Stimulated activated CD8-positive, alpha-beta memory T cell treated with anti-CD3 and anti-CD28 coated beads, Interleukin-7, amount 100 ng/mL, for 4 hours (primary cell): ENCODE measurements at places on chromosomes 4 and X.

DNA sequence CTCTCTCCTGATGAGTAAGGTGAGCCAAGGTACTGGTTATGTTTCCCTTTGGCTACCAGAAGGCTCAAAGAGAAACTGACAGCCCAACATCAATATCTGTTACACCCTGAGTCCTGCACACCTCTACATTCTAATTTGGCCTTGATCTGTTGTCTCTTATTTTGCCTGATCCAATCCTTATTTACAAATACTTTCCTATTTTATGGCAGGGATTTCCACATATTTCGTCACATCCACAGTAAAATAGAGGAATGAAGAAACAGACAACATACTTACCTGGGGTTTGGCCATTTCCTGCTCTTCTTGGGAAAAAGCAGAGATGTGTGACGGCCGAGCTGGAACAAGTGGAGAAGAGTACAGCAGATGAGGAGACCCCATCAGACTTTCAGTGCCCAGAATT lies 1.5 kb downstream of the ZNF182 start:
- no peak for DNase-seq

DNA sequence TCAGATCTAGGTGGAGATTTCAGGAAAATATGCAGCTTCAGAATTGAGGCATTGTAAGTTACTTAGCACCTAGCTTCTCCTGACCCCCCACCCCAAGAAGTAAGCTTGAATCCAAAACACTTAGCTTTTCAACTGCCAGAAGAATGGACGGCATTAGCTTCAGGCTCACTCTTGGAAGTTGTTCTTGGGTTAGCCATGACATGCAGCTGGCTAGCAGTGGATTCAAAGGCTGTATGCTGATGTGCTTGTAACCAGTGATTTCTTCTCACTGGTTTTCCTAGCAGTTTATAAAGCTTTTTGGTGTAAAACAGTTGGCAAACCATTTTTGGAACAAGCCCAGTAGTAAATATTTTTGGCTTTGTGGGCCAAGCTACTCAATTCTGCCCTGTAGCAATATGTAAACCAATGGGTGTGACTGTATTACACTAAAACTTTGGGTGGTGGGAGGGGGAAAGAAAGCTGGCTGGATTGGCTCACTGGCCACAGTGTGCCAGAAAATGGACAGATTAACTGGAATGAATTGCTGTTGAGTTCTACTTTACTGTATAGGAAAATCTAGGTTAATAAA lies 85.6 kb downstream of the SHROOM2 start:
- DNase-seq: no peak

- DNase-seq: no peak
Measured at GRCh38 chrX:106168107-106168506, at the start of gene PWWP3B. Gene PWWP3B (plus strand): TSS chrX:106168305. CDS start chrX:106205433, 37,128 bp downstream.

- no peak for DNase-seq
Measured at GRCh38 chr4:9933956-9934355, 87.3 kb downstream of the SLC2A9 start.

- peak; percentile 46 for DNase-seq
Measured at GRCh38 chr4:2261110-2261852, 628 bp downstream of the MXD4 start.

GRCh38 chrX:23504540-23504884 lies 162.8 kb upstream of the PRDX4 start:
- no peak for DNase-seq

GRCh38 chr4:28373601-28374000 lies 1513.0 kb downstream of the STIM2 start:
- no peak for DNase-seq

GRCh38 chr4:140140566-140140965 lies 13.4 kb downstream of the MAML3 start:
- no peak for DNase-seq

GRCh38 chr4:55613621-55614020 lies 21.6 kb upstream of the PDCL2 start:
- no peak for DNase-seq

- DNase-seq: no peak
Measured at GRCh38 chr4:152825336-152825735, 45.6 kb downstream of the ARFIP1 start.

- DNase-seq: no peak
Measured at GRCh38 chr4:115437739-115438138, 324.3 kb upstream of the NDST4 start.

DNA sequence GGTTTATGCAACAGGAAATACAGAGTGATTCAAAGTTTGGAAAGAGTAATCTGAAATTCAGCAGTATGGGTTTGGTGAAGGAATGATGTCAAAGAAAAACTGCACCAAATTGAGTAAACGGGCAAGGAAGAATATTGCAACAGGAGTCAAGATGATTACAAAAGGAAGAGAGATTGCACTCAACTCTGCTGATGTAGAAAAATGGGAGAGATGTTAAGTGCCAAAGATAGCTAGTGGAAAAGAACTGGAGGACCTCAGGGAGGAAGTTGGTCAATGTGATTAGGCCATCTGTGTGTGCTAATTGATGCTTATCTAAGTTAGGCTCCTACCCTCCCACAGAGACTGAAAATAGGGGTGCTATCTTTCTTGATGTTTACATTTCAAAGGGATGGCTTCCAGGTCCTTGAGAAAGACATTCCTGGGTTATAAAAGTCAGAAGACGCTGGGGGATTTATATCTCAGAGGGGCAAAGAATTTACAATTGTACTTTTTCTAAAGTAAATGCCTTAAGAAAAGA lies 167.4 kb upstream of the FAM47A start:
- DNase-seq: no peak

DNA sequence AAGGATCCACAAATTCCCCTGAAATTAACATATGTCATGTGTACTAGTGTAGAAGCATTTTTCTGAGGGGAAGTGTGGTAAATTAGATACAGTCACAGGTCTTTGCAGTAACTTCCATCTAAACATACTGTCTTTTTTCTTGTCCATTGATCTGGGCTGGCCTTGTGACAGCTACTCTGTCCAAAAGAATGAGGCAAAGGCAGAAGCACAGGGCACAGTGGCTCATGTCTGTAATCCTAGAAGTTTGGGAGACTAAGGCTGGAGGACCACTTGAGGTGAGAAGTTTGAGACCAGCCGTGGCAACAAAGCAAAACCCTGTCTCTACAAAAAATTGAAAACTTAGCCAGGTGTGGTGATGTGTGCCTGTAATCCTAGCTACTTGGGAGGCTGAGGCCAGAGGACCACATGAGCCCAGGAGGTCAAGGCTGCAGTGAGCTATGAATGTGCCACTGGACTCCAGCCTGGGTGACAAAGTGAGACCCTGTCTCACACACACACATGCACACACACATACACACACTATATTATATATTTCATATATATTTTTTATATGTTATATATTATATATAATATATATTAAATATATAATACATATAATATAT lies 47.6 kb downstream of the HAND2 start:
- no peak for DNase-seq

DNA sequence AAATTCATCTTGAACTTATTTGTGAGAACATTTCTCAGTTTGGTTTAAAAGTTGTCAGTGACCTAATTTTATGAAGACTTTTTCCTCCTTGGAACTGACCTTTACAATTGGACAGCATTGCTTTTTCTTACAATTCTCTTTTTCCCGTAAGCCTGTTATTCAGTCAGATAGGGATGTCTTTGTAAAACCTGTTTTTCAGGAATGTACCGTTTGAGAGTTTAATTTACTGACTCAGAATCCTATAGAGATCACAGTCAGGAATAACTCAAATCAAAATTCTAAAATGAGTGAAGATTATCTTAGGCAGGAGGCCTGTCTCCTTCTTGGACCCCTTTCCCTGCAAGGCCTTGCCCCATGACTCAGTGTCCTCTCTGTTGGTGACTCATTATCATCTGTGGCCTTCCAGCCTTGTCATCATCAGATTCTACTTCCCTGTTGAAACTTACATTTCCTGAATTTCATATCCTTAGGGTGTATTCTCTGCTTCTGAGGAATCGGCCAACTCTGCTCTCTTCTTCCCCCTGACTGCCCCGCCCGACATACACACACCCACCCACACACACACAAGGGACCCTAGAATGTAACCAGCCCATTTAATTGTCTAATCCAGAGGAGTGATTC lies 99.8 kb downstream of the ARHGAP10 start:
- no peak for DNase-seq

DNA sequence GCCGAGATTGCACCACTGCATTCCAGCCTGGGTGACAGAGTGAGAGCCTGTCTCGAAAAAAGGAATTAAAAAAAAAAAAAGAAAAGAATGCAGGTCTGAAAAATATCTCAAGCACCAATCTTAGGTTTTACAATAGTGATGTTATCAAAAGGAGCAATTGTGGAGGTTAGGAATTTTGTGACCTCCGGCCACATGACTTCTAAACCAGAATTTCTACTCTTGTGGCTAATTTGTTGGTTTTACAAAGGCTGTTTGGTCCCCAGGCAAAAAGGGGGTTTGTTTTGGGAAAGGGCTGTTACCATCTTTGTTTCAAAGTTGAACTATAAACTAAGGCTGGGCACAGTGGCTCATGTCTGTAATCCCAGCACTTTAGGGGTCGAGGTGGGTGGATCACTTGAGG lies 15.4 kb upstream of the ZNF41 start:
- no peak for DNase-seq

- no peak for DNase-seq
Measured at GRCh38 chr4:163111588-163111987, 55.1 kb downstream of the NAF1 start.

- DNase-seq: no peak
Measured at GRCh38 chrX:101357166-101357795, 8.7 kb upstream of the TIMM8A start.

DNA sequence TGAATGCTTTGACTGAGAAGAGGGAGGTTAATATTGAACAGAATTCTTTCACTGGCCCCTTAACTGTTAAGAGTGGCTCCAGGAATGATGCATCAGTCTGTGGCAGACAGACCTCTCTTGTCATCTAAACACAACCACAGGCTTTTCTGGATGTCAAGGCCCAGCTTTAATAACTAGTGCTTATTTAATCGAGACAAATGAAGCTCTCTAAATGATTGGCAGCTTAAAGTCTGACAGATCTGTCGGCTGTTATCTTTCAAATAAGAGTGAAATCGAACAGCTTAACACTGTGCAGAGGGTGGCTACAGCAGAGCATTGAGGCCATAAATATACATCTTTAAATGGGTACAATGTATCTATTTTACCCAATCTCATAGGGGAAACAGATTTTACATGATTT lies 500.8 kb upstream of the PABPC4L start:
- no peak for DNase-seq

DNA sequence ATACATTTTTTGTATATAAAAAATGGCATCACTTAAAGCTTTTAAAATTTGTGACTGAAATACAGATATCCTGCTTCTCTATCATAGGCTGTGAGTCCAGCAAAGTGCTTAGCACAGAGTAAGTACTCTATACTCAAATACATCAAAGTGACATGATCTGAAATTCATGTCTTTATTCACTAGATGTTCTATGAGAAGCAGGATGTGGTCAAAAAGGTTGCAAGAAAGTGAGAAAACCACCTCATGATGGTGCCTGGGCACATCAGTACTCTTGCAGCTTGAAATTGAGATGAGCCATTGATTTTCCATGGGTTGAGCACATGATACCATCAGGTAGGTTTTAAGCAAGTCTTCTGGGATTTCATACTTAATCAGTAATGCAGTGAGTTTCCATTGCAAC lies 20.4 kb upstream of the SFRP2 start:
- no peak for DNase-seq

- no peak for DNase-seq
Measured at GRCh38 chr4:26022346-26023202, 108.6 kb downstream of the SMIM20 start.

DNA sequence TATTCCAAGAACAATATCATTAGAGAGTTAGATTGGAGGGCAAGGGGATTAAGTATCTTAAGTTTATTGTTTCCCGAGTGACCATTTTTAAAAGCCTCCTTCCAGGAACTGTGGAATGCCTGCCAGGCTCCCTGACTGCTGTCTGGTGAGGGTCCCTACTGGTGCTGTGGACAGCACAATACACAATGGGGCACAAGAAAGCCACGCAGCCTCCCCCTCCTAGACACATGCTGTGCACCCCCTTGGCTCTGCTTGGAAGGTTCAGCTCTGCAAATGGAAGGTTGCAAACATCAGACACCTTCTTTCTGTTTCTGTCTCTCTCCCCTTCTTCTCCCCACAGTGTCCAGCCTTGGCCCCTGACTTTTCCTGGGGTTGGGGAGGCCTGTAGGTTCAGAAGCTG lies 153.2 kb downstream of the SHROOM3 start:
- no peak for DNase-seq

DNA sequence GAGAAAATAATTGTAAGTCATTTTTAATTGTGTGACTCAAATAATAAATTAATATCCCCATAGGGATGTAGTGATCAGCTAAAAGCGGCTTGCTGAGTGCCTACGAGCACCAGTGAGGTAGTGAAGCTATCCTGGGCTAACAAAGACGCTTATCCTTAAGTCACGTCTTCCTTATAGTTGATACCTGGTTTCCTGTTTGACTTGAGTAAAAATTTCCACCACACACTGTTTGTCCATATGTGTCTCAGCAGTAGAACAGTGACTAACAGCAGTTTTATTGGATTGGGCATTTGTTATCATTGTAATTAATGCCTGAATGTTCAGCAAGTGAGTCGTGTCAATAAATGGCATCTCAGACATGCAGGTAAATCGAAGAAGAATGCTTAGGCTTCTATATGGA lies 241.1 kb downstream of the GRXCR1 start:
- no peak for DNase-seq

GRCh38 chrX:7272346-7272745 lies 124.4 kb upstream of the PUDP start:
- DNase-seq: no peak

- DNase-seq: no peak
Measured at GRCh38 chrX:64150775-64151174, 54.7 kb downstream of the AMER1 start.

- peak; percentile 13 for DNase-seq
Measured at GRCh38 chr4:8414377-8414776, 26.1 kb downstream of the ACOX3 start.

DNA sequence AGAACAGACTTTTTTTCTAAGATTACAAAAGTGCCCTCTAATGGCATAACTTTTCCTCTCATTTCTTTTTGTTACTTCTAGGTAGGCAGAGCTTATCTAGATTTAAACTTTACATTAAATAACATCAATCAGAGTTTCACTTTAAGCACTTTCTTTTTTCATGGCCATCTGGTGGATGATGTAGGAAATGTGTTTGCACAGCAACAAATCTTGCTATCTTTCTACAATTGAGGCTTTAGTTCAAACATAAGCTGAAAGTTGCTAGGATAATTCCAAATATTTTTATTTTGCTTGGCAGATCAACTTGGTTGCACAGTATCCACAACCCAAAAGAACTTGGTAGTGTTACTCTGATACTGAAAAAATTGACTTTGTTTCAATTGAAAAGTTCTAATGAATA lies 22.0 kb downstream of the NDNF start:
- DNase-seq: no peak

DNA sequence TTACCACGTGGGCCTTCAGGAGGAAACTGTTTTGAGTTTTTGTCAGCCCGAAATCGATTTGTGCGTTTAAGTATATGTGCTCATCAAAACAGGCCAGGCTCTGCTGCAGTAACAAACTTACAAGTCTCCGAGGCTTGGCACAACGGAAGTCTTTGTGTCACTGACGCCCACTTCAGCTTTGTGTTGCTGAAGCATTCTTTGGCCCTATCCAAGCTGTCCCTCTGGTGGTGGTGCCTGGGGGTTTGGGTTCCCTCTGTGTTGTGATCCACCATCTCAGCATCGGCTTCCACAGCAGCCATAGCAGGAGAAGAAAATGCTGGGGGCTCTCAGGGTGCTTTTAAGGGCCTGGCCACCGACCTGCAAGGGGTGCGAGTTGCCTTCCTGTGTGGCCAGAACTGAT lies 176.4 kb downstream of the PTTG2 start:
- no peak for DNase-seq

- peak; percentile 30 for DNase-seq
Measured at GRCh38 chr4:4386736-4387392, at the start of gene NSG1. Gene NSG1 (plus strand): TSS chr4:4387102. CDS start chr4:4387630, 528 bp downstream.
